ENCODE measurements at places on chromosomes 1 and 21. TPM values are rescaled to one million over a fixed set of nuclear protein-coding genes. Genes with fewer than 3 reads are reported as not detected.
A peak's percentile ranks its signal among the peaks of the same experiment; 100 is the strongest.

SLC6A17 gene
- 1.6 TPM for total RNA-seq

SOX13 gene
- total RNA-seq: 9.1 TPM

- H3K27me3 ChIP-seq: no peaks in the 10 kb centered on the region
- peaks cover 18% of the 10 kb centered on the region for H3K4me1 ChIP-seq
- no peak overlapping the region for H3K4me3 ChIP-seq
Measured at GRCh38 chr1:57112148-57112547, 146.3 kb upstream of the C8B start.

GPR89B gene
- 9.2 TPM for total RNA-seq

DNA sequence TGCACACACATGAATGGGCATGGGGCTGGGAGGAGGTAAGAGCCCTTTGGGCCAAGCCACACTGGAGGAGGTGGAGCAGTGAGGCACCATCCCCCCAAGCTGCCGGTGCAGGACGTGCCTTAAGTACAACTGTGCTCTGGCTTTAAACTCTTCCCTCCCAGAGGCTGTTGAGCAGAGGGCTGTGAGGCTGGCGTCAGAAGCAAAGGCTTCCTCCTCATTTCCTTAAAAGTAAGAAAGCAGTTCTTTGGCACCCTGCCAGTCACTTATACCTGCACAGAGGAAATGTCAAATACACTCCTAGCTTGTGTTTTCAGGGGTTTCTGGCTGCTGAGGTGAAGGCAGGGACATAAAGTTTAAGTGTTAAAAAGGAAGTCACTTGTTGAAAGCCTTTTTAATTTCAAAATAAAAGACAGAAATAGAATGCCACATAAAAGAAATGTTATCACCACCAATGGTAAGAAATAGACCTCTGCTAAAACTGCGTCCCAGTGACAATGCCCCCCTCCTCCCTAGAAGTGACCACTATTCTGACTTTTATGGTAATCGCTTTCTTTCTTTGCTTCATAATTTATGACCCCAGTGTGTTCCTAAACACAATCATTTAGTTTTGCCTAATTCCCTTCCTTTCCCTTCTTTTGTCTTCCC is 33.0 kb downstream of the LAMC2 start:
- H3K27me3 ChIP-seq: no peaks in the 10 kb centered on the region
- H3K27ac ChIP-seq: no peak overlapping the region
- H3K4me1 ChIP-seq: peaks cover 12% of the 10 kb centered on the region
- DNase-seq: no peak
- no peak overlapping the region for H3K4me3 ChIP-seq

DNA sequence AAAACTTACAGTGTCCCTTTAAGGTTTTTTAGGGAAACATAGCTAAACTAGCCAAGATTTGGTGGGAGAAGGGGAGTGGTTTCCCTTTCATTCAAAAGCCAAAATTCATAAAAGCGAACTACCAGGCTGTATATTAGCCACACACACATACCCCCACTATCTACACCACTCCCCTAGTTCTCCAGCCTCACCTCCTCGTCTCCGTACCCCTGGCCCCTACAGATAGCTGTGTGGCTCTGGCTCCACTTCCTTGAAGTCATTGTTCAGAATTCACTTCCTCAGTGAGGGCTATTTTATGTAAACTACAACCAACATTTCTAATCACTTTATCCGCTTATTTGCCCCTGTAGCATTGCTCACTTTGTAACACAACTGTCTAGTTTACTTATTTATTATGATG is 5.3 kb upstream of the DPH5 start:
- no peaks in the 10 kb centered on the region for H3K27me3 ChIP-seq
- no peaks in the 10 kb centered on the region for H3K36me3 ChIP-seq
- no peak overlapping the region for H3K27ac ChIP-seq
- H3K4me1 ChIP-seq: peaks cover 21% of the 10 kb centered on the region
- no peak for DNase-seq
- H3K4me3 ChIP-seq: no peak overlapping the region

DNA sequence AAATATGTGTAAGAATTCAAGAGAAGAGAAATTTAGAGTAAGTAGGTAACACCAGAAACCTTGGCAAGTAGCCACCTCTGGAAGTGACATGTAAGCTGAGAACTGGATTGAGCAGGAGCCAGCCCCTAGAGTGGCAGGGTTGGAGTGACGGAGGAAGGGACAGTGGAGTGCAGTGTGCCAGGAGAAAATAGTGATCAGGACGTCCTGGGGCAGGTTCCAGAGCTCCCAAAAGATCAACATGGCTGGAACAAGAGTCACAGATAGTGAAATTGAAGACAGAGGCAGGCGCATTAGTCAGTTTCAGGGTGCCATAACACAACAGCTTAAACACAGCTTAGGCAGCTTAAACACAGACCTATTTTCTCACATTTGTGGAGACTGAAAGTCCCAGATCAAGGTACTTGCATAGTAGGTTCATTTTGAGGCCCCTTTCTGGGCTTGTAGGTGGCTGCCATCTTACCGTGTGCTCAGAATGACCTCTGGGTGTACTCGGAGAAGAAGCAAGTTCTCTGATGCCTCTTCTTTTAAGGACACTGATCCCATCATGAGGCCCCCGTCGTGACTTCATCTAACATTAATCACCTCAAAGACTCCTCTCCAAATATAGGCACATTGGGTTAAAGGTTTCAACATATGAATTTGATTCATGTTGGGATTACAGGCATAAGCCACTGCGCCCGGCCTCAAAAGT is 37.2 kb downstream of the GNPAT start:
- H3K36me3 ChIP-seq: peaks cover 27% of the 10 kb centered on the region
- peaks cover 17% of the 10 kb centered on the region for H3K4me1 ChIP-seq
- H3K27me3 ChIP-seq: no peaks in the 10 kb centered on the region
- H3K4me3 ChIP-seq: no peak overlapping the region
- no peak overlapping the region for H3K27ac ChIP-seq

TDRKH gene
- total RNA-seq: 4.7 TPM

GRCh38 chr1:68202239-68202832 is 30.0 kb downstream of the WLS start:
- H3K4me1 ChIP-seq: peaks cover 80% of the 10 kb centered on the region
- no peaks in the 10 kb centered on the region for H3K36me3 ChIP-seq
- no peaks in the 10 kb centered on the region for H3K27me3 ChIP-seq
- peak overlapping the region; percentile 74 for H3K27ac ChIP-seq
- no peak overlapping the region for H3K4me3 ChIP-seq
